Effector memory CD4-positive, alpha-beta T cell (primary cell): ENCODE measurements at places on chromosomes 13 and 19.

- no peak overlapping the region for H3K4me3 ChIP-seq
- H3K27me3 ChIP-seq, result no peaks in the 10 kb centered on the region
- no peak overlapping the region for H3K27ac ChIP-seq
- no peaks in the 10 kb centered on the region for H3K36me3 ChIP-seq
- H3K4me1 ChIP-seq, result no peaks in the 10 kb centered on the region
Measured at GRCh38 chr13:89057862-89058261, 1386.7 kb downstream of the SLITRK5 start.

DNA sequence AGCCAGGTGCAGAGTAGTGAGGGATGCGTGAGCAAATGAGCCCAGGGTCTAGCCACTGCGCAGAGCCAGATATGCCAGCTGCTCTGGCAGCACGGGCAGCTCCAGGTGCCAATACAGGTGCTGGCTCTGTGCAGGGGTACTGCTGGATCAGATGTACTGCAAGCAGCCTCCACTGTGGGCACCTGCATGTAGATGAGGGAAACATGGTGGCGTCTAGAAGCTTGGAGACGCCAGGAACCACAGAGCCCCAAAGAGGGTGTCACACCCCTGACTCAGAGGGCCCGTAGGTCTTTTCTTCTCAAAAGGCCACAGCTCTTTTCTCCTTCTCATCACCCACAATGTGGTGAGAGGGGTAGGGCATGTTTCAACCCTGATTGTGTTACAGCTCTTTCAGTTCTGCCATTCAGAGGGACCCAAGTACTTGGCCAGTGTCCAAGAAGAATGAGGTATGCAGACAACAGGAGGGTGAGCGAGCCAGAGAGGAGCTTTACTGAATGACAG lies 244.4 kb upstream of the SLITRK1 start:
- no peaks in the 10 kb centered on the region for H3K27me3 ChIP-seq
- no peaks in the 10 kb centered on the region for H3K4me1 ChIP-seq
- no peak overlapping the region for H3K4me3 ChIP-seq
- no peak for DNase-seq

- H3K36me3 ChIP-seq, result no peaks in the 10 kb centered on the region
- H3K4me1 ChIP-seq, result peaks cover 11% of the 10 kb centered on the region
- no peak for DNase-seq
- no peak overlapping the region for H3K27ac ChIP-seq
Measured at GRCh38 chr13:46578590-46578975, 25.6 kb downstream of the LRCH1 start.

DNA sequence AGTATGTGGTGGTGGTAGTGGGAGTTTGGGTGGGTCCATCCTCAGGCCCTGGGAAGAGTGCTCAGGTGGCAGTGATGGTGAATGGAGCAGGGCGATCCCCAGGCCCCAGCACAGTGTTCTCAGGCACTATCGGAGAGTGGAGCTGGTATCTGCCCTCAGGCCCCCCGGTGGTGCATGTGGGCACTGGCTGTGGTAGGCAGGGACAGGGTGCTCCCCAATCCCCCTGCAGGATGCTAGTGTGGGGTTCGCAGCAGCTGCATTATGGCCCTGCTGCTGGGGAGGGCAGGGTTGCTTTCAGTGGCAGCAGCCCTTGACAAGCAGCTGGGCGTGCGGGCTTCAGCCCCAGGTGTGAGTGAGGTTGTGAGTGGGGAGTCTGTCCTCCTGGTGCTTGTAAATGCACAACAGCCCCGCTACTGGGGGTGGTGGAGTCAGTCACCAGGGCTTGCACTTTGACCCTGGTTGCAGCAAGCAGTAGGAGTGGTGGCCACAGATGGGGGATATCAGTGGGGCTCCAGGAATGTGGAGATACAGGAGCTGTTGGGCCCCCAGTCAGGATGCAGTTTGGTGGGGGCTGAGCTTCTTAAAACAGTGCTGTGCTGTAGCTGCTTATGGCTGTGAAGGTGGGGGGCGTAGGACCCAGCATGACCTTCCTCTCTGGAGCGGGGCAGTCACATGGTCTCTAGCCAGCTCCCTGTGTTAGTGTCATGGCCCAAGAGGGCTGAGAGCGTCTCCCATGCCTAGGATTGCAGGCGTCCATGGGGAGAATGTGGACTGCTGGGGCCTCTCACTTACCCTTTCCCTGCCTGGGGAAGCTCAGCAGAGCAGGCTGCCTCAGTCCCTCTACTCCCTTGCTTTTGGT lies 38.7 kb upstream of the ARHGEF7 start:
- H3K4me1 ChIP-seq, result no peaks in the 10 kb centered on the region
- H3K27me3 ChIP-seq, result no peaks in the 10 kb centered on the region

DNA sequence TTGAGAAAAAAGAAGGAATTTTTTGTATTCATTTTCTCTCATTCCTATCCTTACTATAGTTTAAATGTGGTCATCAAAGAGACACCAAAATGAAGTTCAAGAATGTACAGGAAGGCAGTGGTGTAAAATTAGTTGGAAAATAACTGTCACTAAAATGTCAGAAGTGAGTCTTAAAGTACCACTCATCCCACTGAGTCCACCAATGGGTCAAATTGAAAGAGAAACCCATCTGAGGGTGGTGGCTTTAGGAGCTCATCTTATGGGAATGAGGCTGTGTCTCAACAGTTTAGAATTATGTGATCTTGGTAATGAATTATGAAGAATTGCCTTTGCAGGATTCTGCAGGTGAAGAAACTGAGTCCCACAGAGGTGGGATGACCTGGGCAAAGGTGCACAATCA lies 403.5 kb downstream of the FGF9 start:
- no peaks in the 10 kb centered on the region for H3K36me3 ChIP-seq
- no peaks in the 10 kb centered on the region for H3K27me3 ChIP-seq
- H3K4me1 ChIP-seq, result peaks cover 3% of the 10 kb centered on the region
- no peak overlapping the region for H3K27ac ChIP-seq
- DNase-seq, result no peak

GRCh38 chr19:16379521-16380313 lies 55.1 kb downstream of the KLF2 start:
- H3K4me3 ChIP-seq, result no peak overlapping the region
- H3K27ac ChIP-seq, result no peak overlapping the region
- H3K36me3 ChIP-seq, result peaks cover 11% of the 10 kb centered on the region
- peaks cover 69% of the 10 kb centered on the region for H3K4me1 ChIP-seq
- H3K27me3 ChIP-seq, result no peaks in the 10 kb centered on the region

- peak within 1 kb of the TSS; percentile 60 for H3K27ac ChIP-seq
- peaks cover 34% of the 10 kb centered on the region for H3K4me1 ChIP-seq
- DNase-seq, result peak; percentile 59
- H3K4me3 ChIP-seq, result peak within 1 kb of the TSS; percentile 80
- no peaks in the 10 kb centered on the region for H3K27me3 ChIP-seq
- H3K36me3 ChIP-seq, result peaks cover 6% of the 10 kb centered on the region
Measured at GRCh38 chr19:12801466-12802266, at the start of the genes PRDX2 and THSD8. TSS of gene PRDX2 (minus strand) at chr19:12801800. CDS start at chr19:12801261, 539 bp downstream. TSS of gene THSD8 (plus strand) at chr19:12802069. CDS start at chr19:12802072, 3 bp downstream.

DNA sequence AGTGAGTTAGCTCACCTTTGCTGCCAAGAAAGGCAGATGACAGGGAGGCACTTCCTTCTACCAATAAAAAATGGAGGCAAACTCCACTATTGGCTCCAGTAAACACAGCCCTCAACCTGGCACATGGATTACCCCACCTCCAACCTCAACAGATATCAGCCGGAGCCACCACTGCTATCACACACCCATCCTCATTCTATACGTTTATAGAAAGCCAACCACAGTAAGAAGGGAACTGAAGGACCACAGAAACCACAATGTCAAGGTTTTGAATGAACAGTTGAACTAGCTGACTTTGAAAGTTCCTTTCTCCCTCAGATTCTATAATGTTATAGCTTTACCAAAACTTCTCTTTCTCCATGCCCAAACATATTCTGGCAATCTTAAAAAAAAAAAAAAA lies 526.2 kb downstream of the UQCRFS1 start:
- H3K36me3 ChIP-seq, result no peaks in the 10 kb centered on the region
- no peaks in the 10 kb centered on the region for H3K4me1 ChIP-seq
- no peak overlapping the region for H3K4me3 ChIP-seq
- no peak overlapping the region for H3K27ac ChIP-seq
